RPMI7951 (cell line): ENCODE measurements at places on chromosomes 16 and 17. TPM values are rescaled to one million over a fixed set of nuclear protein-coding genes. Genes with fewer than 3 reads are reported as not detected.
A peak's percentile ranks its signal among the peaks of the same experiment; 100 is the strongest.

DNA sequence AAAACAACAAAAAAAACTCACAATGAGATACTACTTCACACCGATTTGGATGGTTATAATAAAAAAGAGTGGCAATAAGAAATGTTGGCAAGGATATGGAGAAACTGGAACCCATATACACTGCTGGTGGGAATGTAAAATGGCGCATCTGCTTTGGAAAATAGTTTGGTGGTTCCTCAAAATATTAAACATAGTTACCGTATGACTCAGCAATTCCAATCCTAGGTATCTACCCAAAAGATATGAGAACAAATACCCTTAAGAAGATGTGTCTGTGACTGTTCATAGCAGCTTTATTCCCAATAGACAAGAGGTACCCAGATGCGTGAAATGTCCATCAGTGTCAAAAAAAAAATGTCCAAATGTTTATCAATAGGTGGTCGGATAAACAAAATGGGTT lies 7.2 kb downstream of the CPPED1 start:
- DNase-seq = peak; percentile 30

DNA sequence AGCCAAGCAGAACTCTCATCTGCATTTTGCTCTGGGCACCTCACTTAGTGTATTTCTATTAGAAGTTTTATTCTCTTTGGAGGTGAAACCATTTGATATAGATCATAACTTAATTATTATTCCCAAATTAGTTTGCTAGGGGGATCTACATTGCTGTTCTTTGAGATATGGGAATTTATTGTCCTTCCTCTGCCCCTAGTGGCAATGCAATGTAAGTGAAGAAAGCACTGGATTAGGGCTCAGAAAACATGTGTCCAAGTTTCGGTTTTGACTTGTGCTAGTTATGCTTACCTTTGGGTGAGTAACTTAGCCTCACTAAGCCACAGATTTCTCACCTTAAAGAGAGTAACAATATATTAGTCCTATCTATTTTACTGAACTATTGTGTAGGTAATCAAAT lies 2.9 kb downstream of the KRT39 start:
- DNase-seq = peak; percentile 50

CLEC10A gene
- not detected in 2 replicates for total RNA-seq

DNA sequence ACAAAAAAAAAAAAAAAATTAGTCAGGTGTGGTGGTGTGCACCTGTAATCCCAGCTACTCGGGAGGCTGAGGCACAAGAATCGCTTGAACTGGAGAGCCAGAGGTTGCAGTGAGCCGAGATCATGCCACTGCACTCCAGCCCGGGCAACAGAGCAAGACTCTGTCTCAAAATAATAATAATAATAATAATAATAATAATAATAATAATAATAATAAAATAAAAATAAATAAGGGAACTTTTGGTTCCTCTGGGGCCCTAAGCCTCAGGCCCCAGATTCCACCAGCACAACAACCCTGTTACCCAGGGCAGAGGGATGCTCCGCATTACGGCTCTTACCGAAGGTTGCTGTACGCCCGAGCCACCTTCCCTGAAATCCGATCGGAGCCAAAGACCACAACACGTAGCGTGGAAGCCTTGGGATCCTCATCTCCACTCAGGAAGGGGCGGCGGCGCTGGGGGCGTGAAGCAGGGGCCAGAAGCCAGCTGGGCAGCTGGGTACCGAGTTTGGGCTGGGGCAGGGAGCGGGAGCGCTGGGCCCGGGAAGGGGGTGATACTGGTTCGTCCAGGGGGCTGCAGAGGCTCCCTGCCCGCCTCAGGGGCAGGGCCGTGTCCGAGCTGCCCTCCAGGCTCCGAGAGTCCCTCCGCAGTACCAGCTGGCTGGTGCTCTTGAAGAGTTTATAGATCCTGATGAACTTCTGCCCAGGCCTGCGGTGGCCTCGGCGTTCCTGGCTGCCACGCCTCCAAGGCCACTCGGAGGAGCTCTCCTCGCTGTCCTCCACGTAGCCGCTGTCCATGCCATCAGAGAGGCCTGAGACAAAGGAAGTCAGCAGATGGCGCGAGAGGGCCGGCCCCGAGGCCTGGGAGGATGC lies 20.6 kb upstream of the PIK3R6 start:
- DNase-seq = peak; percentile 42

HSD11B2 gene
- not detected in 2 replicates for total RNA-seq

DNA sequence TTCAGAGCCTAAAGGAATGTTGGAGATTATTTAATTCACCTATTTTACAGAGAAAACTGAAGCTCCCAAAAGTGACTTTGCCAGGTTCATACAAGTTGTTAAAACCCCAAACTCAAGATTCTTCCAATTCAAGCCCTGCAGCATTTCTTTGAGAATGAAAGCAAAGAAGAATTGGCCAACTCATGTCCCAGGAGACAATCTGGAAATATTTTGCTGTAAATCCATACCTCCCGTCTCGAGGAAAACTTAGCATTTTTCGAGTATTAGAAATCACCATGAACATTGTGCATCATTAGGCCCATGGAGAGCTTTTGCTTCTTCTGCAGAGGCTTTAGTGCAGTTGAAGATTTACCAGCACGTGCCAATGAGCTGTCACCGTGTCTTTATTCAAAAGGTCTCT lies 176.4 kb upstream of the KCNJ16 start:
- DNase-seq = no peak
